Activated CD8-positive, alpha-beta T cell treated with anti-CD3 and anti-CD28 coated beads, Interleukin-2, amount 10 ng/mL, durations not matched to agents 7 days and 5 days (primary cell): ENCODE measurements at places on chromosomes 13 and 19. TPM values are rescaled to one million over a fixed set of nuclear protein-coding genes. Genes with fewer than 3 reads are reported as not detected.

Gene HSH2D
- 84.3 TPM for total RNA-seq

GRCh38 chr19:42469311-42470235 is 26.8 kb upstream of the CXCL17 start:
- no peak overlapping the region for H3K27ac ChIP-seq
- peak; percentile 35 for DNase-seq
- peaks cover 37% of the 10 kb centered on the region for H3K4me1 ChIP-seq
- no peaks in the 10 kb centered on the region for H3K36me3 ChIP-seq

DNA sequence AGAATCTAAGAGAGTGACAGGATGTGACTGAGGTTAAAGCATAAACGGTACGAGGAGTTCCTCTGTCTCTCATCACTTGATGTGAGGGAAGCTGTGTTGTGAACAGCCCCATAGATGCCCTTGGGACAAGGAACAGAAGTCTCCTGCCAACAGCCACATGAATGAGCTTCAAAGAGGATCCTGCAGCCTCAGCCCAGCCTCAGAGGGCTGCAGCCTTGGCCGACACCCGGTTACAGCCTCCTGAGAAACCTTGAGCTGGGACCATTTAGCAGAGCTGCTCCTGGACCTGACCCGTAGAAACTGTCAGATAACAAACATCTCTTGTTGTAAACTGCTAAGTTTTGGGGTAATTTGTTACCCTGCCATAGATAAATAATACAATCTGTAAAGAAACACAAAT is 54.2 kb downstream of the CCNE1 start:
- no peaks in the 10 kb centered on the region for H3K36me3 ChIP-seq
- H3K4me3 ChIP-seq = no peak overlapping the region
- no peaks in the 10 kb centered on the region for H3K4me1 ChIP-seq

- H3K4me3 ChIP-seq = no peak overlapping the region
- H3K36me3 ChIP-seq = peaks cover 33% of the 10 kb centered on the region
- peak; percentile 78 for DNase-seq
- H3K4me1 ChIP-seq = peaks cover 24% of the 10 kb centered on the region
Observed at GRCh38 chr19:48999481-49000325, 6.0 kb downstream of the RUVBL2 start.

Gene ZNF534
- total RNA-seq = not detected

DNA sequence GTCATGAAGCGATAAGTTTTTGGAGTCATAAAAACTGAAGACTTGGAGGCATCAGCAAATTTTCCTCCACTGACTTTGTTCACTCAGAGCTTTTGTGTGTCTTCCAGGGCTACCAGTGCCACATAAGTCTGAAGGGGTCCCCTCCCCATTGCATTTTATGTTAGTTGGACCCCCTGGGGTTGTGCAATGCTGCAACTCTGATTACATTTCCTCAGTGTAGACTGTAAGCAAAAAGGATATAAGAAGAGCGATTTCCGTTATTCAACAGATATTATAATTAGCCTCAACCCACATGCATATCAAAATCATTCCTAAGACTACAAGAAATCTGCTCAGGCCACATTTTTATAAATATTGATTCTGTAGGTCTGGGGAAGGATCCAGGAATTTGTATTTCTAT is 324.0 kb downstream of the TDRD3 start:
- no peaks in the 10 kb centered on the region for H3K36me3 ChIP-seq
- DNase-seq = no peak
- no peaks in the 10 kb centered on the region for H3K4me1 ChIP-seq
- H3K4me3 ChIP-seq = no peak overlapping the region
- H3K27ac ChIP-seq = no peak overlapping the region

DNA sequence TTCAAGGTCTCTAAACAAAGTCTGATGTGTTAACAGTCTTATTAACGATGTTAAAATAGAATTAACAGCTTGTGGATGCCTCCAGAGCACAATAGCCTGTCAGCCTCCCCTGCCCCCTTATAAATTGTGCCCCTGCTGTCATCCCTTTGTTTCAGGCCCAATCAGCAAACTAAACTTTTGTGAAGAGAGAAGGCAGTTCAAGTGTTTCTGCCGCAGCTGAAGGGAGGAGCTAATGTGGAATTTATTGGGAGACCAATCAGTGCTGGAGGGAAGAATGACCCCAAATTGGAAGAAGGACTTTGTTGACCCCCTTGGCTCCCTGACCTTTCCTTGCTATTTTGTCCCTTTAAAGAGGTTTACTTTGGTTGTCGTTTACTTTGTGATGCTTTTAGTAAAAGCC is 160.5 kb downstream of the TM9SF2 start:
- peaks cover 3% of the 10 kb centered on the region for H3K36me3 ChIP-seq
- no peak for DNase-seq
- no peak overlapping the region for H3K4me3 ChIP-seq
- peaks cover 32% of the 10 kb centered on the region for H3K4me1 ChIP-seq

DNA sequence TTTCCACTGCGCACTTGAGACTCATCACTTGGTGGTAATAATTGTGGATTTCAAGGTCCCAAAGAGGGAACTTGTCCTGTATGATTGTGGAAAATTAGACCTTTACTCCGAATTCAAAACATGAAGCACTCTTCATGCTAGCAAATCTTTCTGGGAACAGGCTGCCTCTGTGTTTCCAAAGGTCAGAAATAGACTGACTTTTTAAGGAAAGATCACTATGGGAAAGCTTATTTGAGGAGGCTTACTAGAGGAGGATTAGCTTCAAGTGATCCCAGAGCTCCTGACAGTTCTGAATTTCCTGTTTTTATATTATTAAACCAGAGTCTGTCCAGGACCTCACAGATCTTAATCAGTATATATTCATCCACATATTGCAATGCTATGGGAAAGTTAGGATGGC is 5.5 kb downstream of the WDFY2 start:
- peaks cover 40% of the 10 kb centered on the region for H3K4me1 ChIP-seq
- H3K36me3 ChIP-seq = peaks cover 13% of the 10 kb centered on the region
- no peak overlapping the region for H3K4me3 ChIP-seq
- H3K27me3 ChIP-seq = no peaks in the 10 kb centered on the region

Gene ZNF585A
- 7.9 TPM for total RNA-seq

- peak overlapping the region; percentile 98 for H3K27ac ChIP-seq
- H3K4me1 ChIP-seq = peaks cover 26% of the 10 kb centered on the region
Observed at GRCh38 chr19:36686365-36687213, 823 bp upstream of the ZNF567 start.

DNA sequence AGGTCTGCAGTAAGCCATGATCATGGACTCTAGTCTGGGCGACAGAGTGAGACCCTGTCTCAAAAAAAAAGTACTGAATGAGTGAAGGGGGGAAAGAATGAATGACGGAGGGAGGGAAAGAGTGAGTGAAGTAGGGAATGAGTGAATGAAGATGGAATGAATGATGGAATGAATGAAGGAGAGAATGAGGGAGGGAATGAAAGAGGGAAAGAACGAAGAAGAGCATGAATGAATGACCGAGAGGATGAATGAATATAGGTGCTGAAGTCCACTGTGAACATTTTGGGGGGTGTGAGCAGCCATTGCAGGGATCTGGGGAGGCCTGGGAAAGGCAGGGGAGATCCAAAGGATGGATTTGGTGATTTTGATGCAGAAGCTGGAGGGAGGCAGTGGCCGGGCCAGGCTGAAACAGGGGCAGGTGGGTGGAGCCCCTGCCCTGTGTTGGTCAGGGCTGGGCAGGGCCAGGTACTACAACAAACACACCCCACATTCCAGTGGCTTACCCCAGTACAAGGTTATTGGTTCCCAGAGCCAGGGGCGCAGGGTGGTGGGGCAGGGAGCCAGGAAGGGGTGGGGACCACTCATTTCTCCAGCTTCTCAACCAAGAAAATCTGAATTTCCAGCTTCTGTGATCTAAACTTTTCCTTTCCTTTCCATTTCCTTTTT is 14.3 kb downstream of the SLC27A1 start:
- no peaks in the 10 kb centered on the region for H3K27me3 ChIP-seq
- DNase-seq = no peak
- no peak overlapping the region for H3K4me3 ChIP-seq
- peaks cover 27% of the 10 kb centered on the region for H3K4me1 ChIP-seq

- peaks cover 14% of the 10 kb centered on the region for H3K27me3 ChIP-seq
- no peak overlapping the region for H3K27ac ChIP-seq
- no peaks in the 10 kb centered on the region for H3K36me3 ChIP-seq
Observed at GRCh38 chr19:38434549-38435051, 1.1 kb downstream of the RYR1 start.

Gene PDE4C
- 0.08 TPM for total RNA-seq

- no peaks in the 10 kb centered on the region for H3K36me3 ChIP-seq
- peaks cover 6% of the 10 kb centered on the region for H3K4me1 ChIP-seq
- H3K27ac ChIP-seq = peak overlapping the region; percentile 55
- peaks cover 4% of the 10 kb centered on the region for H3K27me3 ChIP-seq
- H3K4me3 ChIP-seq = no peak overlapping the region
Observed at GRCh38 chr13:24648983-24649687, 31.1 kb upstream of the ATP12A start.

Gene ZNF665
- 5.9 TPM for total RNA-seq

DNA sequence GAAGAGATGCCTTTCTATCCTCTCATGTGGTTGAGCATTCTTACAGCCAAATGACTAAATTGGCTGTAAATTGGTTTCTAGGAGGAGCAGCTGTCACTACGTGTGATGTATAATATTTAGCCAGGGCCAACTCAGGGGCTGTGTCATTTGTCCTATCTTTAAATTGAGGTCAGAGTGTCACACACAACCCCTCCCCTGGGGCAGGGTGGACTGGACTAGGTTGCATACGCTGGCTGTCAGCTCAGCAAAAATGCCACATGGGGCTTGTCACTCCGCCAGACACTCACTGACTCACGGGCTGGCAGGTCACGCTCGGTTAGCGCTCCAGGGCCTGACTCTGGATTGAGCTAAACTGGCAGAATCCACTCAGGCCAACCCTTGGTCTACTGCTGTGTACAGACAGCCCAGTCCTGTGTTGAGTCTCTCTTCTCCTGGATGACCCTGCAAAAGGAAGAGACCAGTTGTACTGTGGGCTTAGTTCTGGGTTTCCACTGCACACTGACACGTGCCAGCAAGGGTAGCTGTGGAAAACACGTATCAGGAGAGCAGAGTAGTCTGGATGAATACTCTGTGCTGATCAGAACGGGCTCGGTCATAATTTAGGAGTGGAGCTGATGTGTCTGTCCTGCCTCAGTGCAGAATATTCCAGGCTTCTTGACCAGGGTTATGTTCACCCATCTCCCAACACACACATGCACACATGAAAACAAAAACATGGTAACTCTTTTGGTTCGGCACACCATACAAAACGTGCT is 29.1 kb downstream of the SHISA2 start:
- H3K36me3 ChIP-seq = peaks cover 14% of the 10 kb centered on the region
- H3K27me3 ChIP-seq = peaks cover 10% of the 10 kb centered on the region
- no peak overlapping the region for H3K27ac ChIP-seq
- H3K4me3 ChIP-seq = no peak overlapping the region
- no peak for DNase-seq
- H3K4me1 ChIP-seq = peaks cover 8% of the 10 kb centered on the region

- H3K27me3 ChIP-seq = peaks cover 21% of the 10 kb centered on the region
- no peak within 1 kb of the TSS for H3K4me3 ChIP-seq
- no peak within 1 kb of the TSS for H3K27ac ChIP-seq
Observed at GRCh38 chr19:41626877-41627276, at the start of gene CEACAM4. CEACAM4 (minus strand) TSS chr19:41627074; CDS start chr19:41626963, 111 bp downstream.

Gene HIPK4
- 0.10 TPM for total RNA-seq

- H3K27ac ChIP-seq = peak overlapping the region; percentile 71
- H3K4me3 ChIP-seq = no peak overlapping the region
- no peaks in the 10 kb centered on the region for H3K27me3 ChIP-seq
Observed at GRCh38 chr13:23695196-23695595, 125.0 kb downstream of the TNFRSF19 start.

Gene LSM4
- 199 TPM for total RNA-seq

DNA sequence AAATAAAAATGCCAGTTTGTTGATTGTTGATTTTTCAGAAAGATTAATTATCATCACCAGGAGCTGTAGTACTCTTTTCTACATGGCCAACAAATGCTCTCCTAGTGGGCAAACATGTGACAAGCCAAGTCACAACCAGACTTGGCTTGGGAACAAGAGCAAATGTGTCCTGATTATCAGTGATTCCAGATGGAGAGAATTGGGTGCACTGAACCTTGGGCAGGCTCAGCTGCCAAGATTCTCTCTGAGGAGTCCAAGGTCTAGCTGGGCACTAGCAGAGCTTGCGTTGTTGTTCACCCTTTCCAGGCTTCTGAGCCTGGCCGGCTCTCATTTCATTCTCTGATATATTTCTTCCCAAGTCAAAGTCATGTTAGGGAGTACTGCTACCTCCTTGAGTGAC is 27.3 kb upstream of the GPI start:
- no peaks in the 10 kb centered on the region for H3K27me3 ChIP-seq
- no peak overlapping the region for H3K27ac ChIP-seq
- no peak overlapping the region for H3K4me3 ChIP-seq
- H3K36me3 ChIP-seq = peaks cover 17% of the 10 kb centered on the region

Gene ZNF254
- 13.1 TPM for total RNA-seq

- peaks cover 3% of the 10 kb centered on the region for H3K27me3 ChIP-seq
- H3K27ac ChIP-seq = no peak overlapping the region
- H3K4me1 ChIP-seq = no peaks in the 10 kb centered on the region
- no peaks in the 10 kb centered on the region for H3K36me3 ChIP-seq
Observed at GRCh38 chr19:48565090-48565489, 13.1 kb downstream of the SULT2B1 start.

GRCh38 chr19:1055028-1055425 is 11.9 kb upstream of the ARHGAP45 start:
- peaks cover 20% of the 10 kb centered on the region for H3K4me1 ChIP-seq
- peaks cover 52% of the 10 kb centered on the region for H3K36me3 ChIP-seq
- no peak for DNase-seq
- no peak overlapping the region for H3K4me3 ChIP-seq
- no peaks in the 10 kb centered on the region for H3K27me3 ChIP-seq

GRCh38 chr13:83423381-83423780 is 458.9 kb downstream of the SLITRK1 start:
- no peak overlapping the region for H3K4me3 ChIP-seq
- H3K27me3 ChIP-seq = no peaks in the 10 kb centered on the region
- H3K36me3 ChIP-seq = no peaks in the 10 kb centered on the region
- H3K27ac ChIP-seq = no peak overlapping the region
- H3K4me1 ChIP-seq = no peaks in the 10 kb centered on the region

DNA sequence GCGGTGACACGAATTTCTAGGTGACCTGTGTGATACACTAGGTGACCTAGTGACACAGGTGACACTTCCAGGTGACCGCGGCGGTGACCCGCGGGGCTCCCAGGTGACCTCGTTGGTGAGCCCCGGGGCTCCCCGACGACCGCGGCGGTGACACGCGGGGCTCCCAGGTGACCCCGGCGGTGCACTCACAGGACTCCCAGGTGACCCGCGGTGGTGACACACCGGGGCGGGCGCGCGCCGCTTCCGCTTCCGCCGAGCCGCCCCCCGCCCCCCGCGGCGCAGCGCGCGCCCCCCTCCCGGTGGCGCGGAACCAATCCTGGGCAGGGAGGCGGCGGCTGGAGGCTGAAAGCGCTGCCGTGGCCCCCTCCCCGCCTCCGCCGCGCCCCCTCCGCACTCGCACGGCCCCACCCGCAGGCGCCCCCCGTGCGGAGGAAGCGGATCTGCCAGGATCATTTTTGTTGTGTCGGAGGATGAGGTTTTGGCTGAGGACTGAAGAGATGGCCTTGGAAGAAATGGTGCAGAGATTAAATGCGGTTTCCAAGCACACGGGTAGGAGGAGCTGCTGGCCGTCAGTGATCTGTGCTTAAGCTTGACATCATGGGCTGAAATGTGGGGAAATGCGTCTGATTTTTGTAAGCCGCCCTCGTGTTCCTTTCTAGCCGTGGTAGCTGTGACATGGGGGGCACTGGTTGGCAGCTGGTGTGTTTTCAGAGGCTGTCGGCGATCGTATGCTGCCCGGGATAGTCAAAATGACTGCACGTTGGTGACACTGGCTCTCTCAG is at the start of gene MCF2L:
Gene MCF2L (plus strand): TSS at position 305 of the 782 bp plus-strand sequence. CDS start 166 bp downstream, at position 471.
- peak; percentile 62 for DNase-seq
- H3K4me1 ChIP-seq = peaks cover 9% of the 10 kb centered on the region
- peak within 1 kb of the TSS; percentile 63 for H3K27ac ChIP-seq
- peak within 1 kb of the TSS; percentile 80 for H3K4me3 ChIP-seq
- peaks cover 29% of the 10 kb centered on the region for H3K27me3 ChIP-seq
